ENCODE measurements at places on chromosomes 5 and 9.

- DNase-seq, result no peak
Measured at GRCh38 chr5:6201631-6202030, 176.7 kb downstream of the MED10 start.

GRCh38 chr9:16058131-16058549 lies 505.3 kb downstream of the CCDC171 start:
- no peak for DNase-seq

GRCh38 chr5:97089149-97089801 lies 53.1 kb downstream of the LIX1 start:
- DNase-seq, result no peak

DNA sequence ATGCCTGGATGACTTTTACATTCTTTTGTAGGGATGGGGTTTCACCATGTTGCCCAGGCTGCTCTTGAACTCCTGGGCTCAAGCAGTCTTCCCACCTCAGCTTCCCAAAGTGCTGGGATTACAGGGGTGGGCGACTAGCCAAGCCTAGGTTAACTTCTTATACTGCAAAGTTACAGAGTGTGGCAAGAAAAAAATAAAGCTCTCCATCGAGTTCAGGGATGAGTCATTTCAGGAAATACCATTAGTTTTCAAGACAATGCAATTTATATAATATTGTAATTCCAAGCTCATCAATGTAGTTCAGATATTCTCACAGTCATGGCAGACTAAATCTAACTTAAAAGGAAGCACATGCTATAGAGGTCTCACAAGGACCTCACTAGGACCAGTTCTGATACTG lies 11.5 kb upstream of the ABO start:
- no peak for DNase-seq

GRCh38 chr5:172626031-172626581 lies 15.0 kb upstream of the NEURL1B start:
- DNase-seq, result no peak

DNA sequence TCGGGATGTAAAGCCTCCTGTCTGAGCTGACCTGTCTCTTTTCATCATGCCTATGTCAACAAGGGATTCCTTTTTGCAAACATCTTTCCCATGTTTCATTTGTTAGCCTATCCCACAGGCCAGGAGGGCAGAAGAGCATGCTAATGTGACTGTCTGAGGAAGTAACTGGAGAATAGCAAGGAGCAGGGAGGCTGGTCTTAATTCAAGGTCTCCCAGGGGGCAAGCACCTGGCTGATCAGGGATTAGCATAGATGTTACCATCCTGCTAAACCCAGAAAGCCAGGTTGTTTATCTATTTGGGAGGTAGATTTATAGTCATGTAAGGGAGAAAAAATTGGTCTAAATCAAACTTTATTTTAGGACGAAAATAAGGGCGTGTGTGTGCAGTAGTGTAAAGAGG lies 36.7 kb upstream of the MAP1B start:
- no peak for DNase-seq

Data from activated CD4-positive, alpha-beta T cell treated with anti-CD3 and anti-CD28 coated beads, Interleukin-2, amount 50 U/mL, for 4 hours (primary cell).